ENCODE measurements at places on chromosomes 2 and 18.
A peak's percentile ranks its signal among the peaks of the same experiment; 100 is the strongest.

DNA sequence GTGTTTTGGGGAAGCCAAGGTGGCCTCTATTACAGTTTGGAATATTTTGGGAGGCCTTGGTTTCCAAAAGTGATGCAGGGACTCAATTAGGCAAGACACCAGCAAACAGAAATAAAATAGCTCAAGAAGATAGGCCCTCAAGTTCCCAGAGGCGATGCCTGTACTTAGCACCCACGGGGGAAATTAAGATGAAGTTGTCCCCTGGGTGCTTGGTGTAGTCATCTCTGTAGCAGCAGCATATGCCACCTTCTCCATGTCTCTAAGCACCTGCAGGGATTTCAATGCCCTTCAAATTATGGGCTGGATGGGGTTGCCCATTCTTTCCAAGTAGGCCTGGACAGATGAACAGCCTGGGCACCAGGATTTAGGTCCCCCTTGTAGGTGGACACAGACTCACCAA, 185.0 kb downstream of the CTIF start:
- no peak for DNase-seq

DNA sequence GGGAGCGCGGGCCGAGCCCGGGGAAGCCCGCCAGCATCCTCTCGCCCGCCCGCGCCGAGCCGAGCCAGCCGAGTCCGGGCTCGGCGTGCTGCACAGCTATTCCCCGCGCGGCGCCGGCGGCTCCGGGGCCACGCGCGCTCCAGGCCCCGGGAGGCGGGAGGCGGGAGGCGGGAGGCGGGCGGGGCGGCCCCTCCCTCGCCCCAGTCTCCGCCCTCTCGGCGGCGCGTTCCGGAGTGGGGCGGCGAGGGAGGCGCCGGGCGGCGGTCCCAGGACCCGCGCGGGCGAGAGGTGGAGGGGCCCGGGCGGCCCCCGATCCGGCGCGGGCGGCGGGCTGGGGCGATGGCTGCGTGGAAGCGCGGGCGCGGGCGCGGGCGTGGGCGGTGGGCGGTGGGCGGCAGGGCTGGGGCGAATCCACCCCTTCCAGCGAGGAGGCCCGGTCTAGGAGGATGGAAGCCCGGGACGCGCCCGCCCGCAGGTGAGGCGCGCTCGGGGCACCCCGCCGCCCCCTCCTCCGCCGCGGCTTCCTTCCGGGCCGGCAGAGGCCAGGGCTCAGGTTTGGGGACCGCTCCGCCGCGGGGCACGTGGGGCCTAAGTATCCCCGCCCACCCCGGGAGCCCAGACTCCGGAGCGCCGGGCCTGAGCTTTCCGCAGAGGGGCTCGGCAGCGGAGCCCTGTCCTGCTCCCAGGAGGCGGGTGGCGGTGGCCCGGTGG, at the start of gene ADCY3:
TSS of gene ADCY3 (minus strand) at position 140 of the 711 bp plus-strand sequence. CDS start 1,250 bp downstream, outside the sequence.
- DNase-seq, result peak; percentile 72

GRCh38 chr2:60710707-60711106, 45.4 kb upstream of the PAPOLG start:
- DNase-seq, result no peak

GRCh38 chr2:191678437-191679100, 633 bp downstream of the NABP1 start:
- DNase-seq, result peak; percentile 61

DNA sequence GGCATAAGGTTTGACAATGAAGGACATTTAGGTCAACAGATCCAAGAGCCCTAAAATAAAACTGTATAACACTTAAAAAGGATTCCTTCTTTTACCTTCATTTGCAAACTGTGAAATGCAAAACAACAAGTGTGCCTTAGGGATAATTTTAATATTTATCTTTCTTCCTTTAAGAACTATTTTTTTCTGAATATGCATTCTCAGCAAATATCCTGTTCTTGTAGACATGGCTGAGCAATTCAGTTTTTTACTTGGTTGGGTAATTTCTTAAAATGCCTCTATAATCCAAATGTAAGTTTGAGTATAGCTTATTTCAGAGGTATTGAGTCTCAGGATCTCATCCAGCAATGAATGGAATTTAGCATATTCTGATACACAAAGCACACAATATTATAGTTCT, 43.0 kb upstream of the KCNJ3 start:
- DNase-seq, result no peak
